ENCODE measurements at places on chromosomes 16 and 17.

GRCh38 chr17:62109924-62110323 lies 44.8 kb upstream of the MED13 start:
- no peak for DNase-seq

- DNase-seq: no peak
Observed at GRCh38 chr17:16488186-16488967, 3.6 kb downstream of the LRRC75A start.

- DNase-seq: no peak
Observed at GRCh38 chr17:63754046-63754445, 12.4 kb upstream of the STRADA start.

GRCh38 chr17:39676198-39676819 lies 8.1 kb downstream of the PNMT start:
- no peak for DNase-seq

DNA sequence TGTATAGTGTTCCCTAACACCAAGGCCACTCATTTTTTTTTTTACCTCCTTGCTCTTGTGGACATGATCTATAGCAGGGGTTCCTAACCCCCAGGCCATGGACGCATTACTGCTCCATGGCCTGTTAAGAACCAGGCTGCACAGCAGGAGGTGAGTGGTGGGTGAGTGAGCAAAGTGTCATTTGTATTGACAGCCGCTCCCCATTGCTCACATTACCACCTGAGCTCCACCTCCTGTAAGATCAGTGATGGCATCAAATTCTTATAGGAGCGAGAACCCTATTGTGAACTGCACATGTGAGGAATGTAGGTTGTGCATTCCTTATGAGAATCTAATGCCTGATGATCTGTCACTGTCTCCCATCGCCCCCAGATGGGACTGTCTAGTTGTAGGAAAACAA lies 342.0 kb downstream of the SOX9 start:
- no peak for DNase-seq

DNA sequence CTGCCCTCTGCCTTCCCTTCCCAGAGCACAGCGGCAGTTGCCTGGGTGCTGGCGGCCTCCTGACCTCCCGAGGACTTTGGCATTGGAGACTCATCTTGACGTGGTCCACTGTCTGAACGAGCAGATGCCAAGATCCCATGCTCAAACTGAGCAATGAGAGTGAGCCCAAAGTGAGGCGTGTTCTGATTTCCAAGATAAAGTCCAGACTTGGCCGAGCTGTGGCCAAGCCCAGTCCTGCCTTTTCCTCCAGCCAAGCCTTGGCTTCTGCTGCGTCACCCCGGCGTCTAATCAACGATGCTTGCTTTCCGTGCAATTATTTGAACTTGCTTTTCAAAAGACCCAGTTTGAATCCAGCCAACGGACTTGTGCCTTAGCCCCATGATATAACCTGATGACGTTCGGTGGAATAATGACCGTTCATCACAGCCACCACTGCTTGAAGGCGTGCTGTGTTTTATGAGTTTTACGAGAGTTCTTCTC lies 179.2 kb downstream of the IRF8 start:
- DNase-seq: no peak

DNA sequence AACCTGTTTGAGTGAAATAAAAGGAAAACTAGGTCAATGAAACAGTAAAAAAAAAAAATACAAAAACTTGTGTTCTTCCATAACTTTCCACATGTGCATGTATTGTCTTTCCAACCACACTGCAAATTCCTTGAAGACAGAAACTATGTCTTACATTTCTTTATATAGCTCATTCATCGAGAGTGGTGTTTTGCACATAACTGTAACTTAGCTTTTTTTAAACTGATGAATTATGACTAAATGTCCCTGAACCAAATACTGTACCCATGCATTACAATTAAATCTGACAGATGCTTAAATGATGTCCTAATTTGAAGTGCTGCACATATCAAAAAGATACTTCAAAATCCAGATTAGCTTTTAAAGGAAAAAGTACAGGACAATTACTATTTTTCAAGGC lies 50.1 kb downstream of the BRIP1 start:
- no peak for DNase-seq

- no peak for DNase-seq
Observed at GRCh38 chr17:72489272-72489641, 368.4 kb downstream of the SOX9 start.

GRCh38 chr17:27155866-27156265 lies 138.0 kb upstream of the WSB1 start:
- DNase-seq: no peak

- no peak for DNase-seq
Observed at GRCh38 chr16:15046692-15047376, 9.0 kb downstream of the NTAN1 start.

DNA sequence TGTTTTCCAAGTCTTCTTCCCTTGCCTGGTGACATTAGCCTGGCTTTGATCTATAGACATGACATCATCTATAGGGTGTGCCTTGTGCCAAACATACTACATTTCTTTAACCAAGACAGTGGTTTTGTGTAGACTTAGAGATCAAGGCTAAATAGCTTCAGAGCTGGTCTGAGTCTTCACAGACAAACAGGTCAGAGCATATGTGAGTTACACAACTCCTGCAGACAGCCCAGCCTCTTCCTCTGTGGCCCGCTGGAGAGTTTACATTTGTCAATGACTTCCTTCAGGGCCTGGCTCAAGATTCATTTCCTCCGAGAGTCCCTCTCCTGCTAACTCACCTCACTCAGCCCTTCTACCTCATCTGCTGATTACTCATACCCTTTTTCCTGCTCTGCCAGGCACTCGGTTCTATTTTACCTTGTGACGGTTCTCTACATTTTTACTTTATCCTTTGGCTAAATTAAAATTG lies 73.1 kb upstream of the TANC2 start:
- DNase-seq: no peak

GRCh38 chr16:9183682-9184353 lies 92.4 kb downstream of the HAPSTR1 start:
- DNase-seq: no peak

- DNase-seq: no peak
Observed at GRCh38 chr16:19858340-19859018, 26.2 kb downstream of the GPRC5B start.

GRCh38 chr16:50367777-50368409 lies 895 bp downstream of the BRD7 start:
- DNase-seq: no peak

DNA sequence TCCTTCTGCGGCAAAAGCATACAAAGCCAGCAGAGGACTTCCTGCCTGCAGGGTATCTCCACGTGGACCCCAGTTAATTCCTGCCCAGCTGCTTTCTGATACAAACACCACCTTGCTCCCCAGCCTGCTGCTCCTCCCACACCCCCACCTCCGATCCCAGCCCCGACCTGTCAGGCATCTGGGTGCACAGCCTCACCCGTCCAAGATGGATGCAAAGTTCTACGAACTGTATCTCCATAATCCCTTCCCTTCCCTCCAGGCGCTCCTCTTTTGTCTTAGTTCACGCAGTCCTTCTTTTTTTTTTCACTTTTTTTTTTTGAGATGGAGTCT lies 15.6 kb upstream of the FOXJ1 start:
- DNase-seq: peak; percentile 8

DNA sequence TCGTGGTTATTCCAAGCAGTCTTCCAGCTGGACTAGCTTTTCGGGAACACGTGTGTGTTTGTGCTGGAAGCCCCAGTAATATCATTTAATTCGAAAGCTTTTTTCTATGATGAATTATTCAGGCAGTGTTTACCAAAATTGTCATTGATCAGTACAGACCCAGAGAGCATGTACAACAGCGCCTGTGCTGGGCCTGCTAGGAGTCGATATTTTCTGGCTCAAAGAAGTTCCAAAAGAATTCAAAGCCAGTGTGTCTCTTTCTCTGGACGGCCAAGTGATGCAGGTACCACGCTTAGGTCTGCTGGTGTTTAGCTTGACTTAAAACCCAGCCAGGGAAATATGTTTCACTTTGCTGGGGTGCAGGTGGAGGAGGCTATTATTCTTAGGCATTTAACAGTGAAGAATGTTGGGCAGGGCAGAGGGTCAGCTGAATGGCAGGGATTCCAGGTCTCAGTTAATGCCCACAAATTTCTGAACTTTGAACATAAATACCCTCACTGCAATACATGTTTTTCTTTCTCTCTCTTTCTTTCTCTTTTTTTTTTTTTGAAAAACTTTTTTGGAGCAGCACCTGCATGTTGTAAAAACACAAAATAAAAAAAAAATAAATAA lies 401.3 kb downstream of the WWOX start:
- DNase-seq: no peak

GRCh38 chr17:40348562-40349476 lies 15.7 kb downstream of the GJD3 start:
- DNase-seq: no peak

GRCh38 chr16:17379121-17379571 lies 91.6 kb downstream of the XYLT1 start:
- DNase-seq: no peak

GRCh38 chr16:65388592-65388991 lies 266.7 kb upstream of the CDH11 start:
- no peak for DNase-seq

GRCh38 chr17:45851464-45851863 lies 6.8 kb downstream of the SPPL2C start:
- DNase-seq: no peak

GRCh38 chr17:15915961-15916360 lies 29.0 kb upstream of the ADORA2B start:
- DNase-seq: no peak

- no peak for DNase-seq
Observed at GRCh38 chr17:16483021-16483645, 8.9 kb downstream of the LRRC75A start.

DNA sequence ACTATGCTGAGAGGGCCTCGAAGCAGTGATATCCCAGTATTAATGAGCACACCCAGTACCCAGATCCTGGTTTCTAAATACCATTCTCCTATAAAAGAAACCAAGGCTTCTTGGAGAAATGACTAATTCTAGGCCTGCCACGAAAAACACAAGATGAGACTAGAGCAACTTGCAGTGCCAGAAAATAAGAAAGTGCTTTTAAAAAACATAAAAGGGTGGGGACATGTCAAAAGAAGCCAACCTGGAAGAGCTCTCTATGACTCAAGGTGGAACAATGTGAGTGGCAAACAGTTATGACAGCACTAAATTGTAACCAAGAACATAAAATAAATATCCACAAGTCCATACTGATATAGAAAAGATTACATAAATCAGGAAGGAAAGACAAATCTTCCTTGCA lies 153.2 kb upstream of the KCNJ18 start:
- DNase-seq: no peak

DNA sequence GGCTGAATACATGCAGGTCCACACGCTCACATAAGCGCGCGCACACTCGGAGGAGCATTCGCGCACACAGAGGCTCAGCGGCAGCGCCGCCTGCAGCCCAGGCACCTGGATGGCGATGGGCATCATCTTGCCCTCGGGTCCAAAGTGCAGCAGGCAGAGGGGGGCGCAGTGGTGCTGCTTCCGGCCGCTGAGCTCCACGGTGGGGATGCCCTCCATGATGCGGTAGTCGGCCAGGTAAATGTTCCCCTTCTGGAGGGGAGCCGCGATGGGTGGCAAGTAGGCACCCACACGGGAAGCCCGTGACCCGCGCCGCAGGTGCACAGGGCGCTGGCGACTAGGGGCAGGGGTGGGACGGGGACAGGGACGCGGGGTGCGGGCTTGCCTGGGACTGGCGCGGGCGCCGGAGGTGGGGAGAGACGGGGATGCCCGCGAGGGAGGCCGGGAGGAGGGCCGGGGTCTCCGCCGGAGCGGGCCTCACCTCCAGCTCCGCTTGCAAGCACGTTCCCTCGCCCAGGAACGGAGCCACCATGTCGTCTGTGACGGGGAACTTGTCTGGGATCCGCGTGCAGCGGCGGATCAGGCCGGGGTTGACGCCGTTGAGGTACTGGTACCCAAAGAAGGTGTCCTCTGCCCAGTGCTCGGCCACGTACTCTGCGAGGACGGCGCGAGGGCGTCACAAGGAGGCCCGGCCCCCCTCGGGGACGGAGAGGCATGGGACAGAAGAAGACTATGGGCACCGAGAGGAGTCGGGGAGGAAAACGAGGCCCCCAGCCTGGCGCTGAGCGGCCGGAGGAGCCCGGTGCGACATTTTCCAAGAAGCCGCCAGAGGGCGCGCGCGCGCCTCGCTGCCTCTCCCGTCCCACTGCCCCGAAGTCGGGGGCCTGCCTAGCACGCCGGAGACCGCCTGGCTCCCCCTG lies 8.0 kb downstream of the ALOX12B start:
- peak; percentile 85 for DNase-seq

DNA sequence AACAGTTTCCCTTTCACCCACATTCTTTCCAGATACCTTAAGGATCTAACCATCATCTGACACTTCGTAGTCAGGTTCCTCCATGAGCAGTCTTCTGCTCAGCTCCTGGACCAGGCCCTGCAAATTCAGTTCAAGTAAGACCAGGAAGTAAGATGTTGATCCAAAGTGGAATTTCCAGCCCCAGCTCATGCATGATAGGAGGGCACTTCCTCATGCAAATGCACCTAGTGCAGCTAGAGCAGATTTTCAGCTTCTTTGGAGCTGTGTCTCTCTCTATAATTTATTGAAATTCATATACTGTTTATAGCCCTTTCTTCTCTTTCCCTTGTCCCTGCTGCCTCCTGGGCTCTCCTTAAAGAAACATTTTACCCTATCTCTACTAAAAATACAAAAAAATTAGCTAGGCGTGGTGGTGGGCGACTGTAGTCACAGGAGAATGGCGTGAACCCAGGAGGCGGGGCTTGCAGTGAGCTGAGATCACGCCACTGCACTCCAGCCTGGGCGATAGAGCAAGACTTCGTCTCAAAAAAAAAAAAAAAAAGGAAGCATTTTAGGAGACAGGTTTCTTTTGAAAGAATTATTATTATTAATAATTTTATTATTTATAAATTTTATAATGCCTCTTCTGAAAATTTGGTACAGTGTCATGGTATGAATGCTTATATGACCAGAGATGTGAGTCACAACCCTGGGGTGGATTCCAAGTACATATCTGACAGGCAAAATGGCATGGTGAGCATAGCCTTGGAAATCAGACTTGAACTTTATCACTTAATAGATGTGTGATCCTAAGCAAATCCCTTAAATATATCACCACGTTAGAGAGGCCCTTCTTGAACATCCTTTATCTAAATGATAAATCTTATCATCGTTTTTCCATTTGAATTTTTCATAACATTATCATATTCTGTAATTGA lies 94.3 kb downstream of the SSH2 start:
- no peak for DNase-seq

DNA sequence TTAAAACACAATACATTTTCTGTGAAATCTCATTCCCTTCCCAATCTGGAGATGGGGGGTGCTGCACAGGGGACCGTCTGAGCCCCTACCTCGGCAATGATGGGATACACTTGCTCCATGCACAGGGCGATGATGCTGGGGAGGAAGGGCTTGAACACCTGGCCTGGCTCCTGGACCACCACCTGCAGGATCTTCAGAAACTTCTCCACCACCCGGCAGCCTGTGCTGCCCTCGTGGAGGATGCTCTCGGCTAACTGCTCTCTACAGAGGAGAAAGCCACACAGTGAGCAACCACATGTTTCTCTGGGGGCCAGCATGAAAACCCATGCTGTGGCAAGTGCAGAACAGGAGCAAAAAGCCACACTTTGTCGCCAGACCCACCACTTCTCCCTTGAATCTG lies 42.4 kb upstream of the GSG1L start:
- DNase-seq: no peak

All from activated T-cell treated with anti-CD3 and anti-CD28 coated beads, Interleukin-2, amount 50 U/mL, for 1 hour (primary cell).